Omental fat pad (tissue), 4 donors: ENCODE measurements at places on chromosomes 13 and 19. TPM values are rescaled to one million over a fixed set of nuclear protein-coding genes. Genes with fewer than 3 reads are reported as not detected.

Gene ZNF506
- total RNA-seq, result 24.2 TPM

Gene LINGO3
- total RNA-seq, result 0.19 TPM

Gene ZNF579
- 2.9 TPM for total RNA-seq

Gene RASGRP4
- 5.8 TPM for total RNA-seq

Gene IRS2
- 31.6 TPM for total RNA-seq
